Stimulated activated CD4-positive, alpha-beta T cell treated with anti-CD3 and anti-CD28 coated beads, Interleukin-12 subunit alpha, Interleukin-12 subunit beta, amount 100 ng/mL, for 24 hours (primary cell): ENCODE measurements at places on chromosomes 6 and 20.

- no peak for DNase-seq
Measured at GRCh38 chr6:38973178-38974057, 75.2 kb upstream of the GLP1R start.

DNA sequence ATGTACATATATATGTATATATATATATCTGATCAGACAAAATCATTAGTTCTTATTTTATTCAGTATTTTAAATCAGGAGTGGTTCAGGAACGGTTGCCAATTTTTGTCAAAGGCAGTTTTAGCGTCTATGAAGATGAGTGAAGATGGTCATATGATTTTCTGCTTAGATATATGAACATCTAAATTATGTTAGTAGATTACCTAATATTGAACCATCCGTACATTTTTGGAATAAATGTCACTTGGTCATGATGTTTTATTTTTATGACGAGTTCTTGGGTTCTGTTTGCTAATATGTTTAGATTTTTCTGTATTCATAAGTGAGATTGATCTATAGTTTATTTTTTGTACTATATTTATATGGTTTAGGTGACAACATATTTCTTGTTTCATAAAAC is 3.3 kb downstream of the TMEM244 start:
- no peak for DNase-seq

DNA sequence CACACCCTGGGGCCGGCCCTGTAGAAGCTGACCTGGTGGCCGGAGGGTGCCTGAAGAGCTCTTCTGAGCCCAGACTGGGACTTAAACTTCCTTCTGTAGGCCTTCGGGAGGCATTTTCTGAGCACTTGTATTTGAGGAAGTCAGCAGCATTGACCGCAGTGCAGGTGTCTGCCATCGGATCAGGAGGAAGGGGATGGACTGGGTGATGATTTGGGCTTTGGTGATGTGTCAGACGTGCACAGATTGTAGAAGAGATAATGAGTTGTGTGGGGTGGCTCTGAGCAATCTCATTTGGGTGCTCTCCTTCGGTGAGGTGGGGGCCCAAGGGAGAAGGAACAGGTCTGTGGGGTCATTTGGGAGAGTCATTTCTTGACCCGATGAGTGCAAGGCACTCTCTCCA is 150.9 kb downstream of the ARID1B start:
- no peak for DNase-seq

- DNase-seq, result peak; percentile 71
Measured at GRCh38 chr6:156564127-156564806, 212.9 kb upstream of the ARID1B start.

- no peak for DNase-seq
Measured at GRCh38 chr20:4014031-4014474, 1.3 kb downstream of the RNF24 start.

GRCh38 chr6:26306232-26306631 is 58.8 kb upstream of the BTN3A2 start:
- DNase-seq, result no peak

DNA sequence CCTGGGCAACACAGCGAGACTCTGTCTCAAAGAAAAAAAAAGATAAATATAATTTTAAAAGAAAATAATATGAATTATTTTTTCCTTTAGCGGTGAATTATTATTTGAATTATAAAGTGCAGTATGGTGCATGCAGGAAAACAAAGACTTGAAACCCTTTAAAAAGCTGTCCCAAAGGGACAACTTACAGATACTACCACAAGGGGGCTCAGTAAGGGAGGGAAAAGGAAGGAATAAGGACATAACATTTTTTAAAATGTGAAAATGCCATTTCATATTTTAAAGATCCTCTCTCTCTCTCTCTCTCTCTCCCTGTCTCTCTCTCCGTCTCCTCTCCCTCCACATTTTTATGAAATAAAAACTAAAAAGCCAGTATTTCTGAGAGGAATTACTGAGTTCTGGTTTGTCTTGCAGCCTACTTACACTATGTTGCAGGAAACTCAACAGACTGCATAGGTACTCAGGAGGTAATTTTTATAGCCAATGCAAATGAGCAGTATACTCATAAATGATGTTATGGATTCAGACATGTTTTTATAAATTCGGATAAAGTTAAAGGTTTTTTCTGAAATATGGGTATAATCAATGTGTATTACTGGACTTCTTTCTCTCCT is 455.0 kb upstream of the GJE1 start:
- no peak for DNase-seq

DNA sequence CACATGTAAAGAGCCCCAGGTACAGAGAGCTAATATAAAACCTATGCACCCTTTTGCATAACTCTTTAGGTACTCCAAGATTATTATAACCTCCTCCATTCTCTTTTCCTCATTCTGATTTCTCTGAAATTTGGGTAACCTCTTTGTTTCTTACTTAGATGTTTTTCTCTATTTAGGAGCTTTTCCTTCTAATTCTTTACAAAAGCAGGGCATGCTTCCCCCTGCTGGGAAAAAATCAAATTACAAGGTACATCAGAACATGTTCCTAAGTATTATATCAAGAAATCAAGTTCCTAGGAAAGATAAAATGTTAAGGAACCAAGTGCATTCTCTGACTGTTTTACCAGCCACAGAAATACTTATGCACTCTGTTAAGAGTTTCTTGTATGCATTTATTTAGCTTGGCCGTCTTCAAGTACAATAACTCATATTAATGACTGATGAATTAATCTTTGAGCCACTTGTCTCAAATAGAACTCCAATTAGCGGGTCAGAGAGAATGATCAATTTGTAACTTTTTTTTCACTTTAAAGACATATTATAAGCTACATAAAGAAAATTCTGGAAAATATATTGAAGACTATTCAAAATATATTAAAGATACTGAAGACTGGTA is 2.1 kb downstream of the KHDRBS2 start:
- DNase-seq, result no peak

- no peak for DNase-seq
Measured at GRCh38 chr6:150456466-150456865, 87.7 kb downstream of the IYD start.

DNA sequence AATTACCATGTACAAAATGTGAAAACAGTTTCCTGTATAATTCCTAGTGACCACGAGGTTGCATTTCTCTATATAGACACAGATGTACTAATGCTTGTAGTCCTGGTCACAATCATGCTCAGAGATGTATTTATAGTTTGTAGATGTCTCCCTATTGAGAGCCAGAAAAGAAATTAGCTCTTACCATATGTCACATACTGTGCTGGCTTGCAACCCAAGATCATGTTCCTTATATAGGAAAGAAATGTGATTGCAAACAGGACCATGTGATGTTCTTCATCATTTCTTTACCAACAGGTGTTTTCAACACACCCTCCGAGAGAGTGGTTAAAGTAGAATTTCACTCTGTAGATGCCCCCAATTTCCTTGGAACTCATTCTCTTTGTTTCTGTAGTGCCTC is 369.4 kb downstream of the CBLN4 start:
- DNase-seq, result no peak

GRCh38 chr6:71498638-71499037 is 210.0 kb downstream of the OGFRL1 start:
- no peak for DNase-seq

DNA sequence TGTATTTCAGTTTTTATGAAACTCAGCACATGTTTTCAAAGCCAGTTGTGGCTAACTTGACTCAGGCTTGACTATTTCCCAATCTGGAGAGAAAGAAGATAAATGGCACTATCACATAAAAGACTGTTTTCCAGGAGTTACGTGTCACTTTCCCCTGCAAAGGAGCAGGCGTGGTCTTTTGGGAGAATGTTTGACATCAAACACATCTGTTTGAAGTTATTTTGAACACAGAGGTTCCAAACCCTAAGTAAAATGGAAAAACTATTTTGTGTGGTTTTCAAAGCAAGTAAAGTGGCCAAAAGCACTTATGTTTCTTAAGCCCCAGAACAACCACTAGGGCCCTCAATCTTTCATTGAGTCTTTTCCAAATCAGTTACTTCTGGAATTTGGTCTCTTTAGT is 89.7 kb downstream of the FOXF2 start:
- DNase-seq, result no peak

DNA sequence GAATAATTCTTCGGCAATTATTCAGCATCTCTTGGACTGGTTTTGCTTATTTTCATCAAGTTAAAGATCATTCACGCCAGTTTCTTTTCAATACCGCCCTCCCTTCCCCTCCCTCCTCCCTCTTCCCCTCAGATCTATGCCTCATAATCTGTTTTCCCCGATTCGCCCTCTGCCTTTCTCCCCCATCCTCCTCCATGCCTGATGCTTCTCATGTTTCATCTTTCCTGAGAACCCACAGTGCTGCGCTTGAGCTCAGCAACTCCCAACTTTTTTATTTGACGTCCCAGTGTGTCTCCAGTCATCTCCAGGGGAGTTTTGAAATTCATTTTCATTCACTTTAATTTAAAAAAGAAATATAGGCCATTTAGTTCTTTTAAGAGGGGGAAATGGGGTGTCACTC is 142.7 kb downstream of the PTPRT start:
- DNase-seq, result no peak

DNA sequence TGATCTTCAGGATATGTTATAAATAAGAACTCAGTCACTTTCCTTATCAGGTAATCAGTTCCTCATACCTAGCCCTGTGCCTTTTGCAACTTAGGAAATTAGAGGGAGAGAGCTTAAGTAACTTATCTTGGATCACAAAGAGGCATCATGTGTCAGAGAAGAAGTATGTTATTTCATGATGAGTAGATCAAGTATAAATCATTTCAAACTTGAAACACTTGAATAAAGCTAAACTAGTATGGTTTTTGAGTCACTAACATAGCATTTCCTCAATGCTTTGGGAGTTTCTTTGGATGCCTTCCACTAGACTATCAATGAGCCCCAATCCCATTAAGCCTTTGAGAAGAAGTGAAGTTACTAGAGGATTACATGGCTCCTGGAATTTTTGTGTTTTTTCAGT is 102.6 kb upstream of the TNFAIP3 start:
- no peak for DNase-seq

GRCh38 chr6:2969549-2969948 is 1.8 kb downstream of the SERPINB6 start:
- DNase-seq, result no peak

DNA sequence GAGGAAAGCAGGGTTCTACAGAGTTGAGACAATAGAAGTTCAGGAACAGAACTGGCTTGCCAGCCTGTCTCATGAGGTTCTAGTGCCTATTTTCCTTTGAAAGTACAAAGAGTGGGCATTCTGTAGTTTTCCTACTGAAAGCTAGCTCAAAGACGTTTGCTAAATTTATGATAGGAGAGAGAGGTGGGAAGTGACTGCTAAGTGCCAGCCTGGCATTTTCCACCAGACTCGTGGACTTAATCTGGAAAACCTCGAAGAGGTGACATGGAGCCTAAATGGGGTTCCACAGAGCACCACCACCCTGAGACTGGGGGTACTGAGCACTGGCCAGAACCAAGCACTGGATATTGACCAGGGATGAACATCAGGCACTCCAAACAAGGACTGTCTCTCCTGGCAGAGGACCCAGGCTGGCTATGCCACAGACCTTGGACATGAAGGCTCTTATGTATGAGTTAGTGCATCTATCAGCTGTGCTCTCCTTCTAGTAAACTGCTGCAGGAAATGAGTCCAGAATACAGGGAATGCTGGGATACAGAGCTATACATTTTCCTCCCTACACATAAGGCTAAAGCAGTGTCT is 7.1 kb downstream of the PEX6 start:
- DNase-seq, result no peak

DNA sequence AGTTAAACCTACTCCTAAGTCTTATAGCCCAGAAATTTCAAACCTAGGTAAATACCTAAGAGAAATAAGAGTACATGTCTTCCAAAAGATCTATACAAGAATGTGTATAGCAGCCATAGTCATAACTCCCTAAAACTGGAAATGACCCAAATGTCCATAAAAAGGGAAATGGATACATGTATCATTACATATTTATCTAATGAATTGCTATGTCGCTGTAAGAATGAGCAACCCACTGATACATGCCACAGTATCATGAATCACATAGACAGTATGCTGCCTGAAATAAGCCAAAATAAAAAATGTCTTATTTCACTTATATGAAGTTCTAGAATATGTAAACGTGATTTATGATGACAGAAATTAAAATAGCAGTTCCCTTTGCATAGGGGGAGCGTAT is 679.5 kb downstream of the MAFB start:
- DNase-seq, result no peak

DNA sequence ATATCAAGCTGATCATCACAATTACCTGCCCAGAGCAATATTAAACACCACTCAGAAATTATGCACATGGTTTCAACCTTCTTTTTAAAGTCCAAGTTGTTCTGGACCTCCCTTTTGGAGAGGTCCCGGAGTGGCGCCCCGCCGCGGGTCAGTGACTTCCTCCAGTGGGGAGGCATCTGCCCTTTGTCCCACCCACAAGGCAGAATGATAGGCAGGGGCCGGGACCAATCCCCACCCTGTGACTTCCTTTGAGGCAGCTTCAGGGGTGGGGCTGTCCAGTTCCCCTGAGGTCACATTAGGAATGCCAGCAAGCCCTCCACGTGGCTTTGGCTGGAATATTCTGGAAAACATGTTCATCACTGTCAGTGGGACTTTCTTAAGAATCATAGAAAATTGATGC is 207.0 kb downstream of the ANKRD60 start:
- DNase-seq, result no peak

GRCh38 chr20:40225596-40225995 is 463.4 kb downstream of the MAFB start:
- no peak for DNase-seq

DNA sequence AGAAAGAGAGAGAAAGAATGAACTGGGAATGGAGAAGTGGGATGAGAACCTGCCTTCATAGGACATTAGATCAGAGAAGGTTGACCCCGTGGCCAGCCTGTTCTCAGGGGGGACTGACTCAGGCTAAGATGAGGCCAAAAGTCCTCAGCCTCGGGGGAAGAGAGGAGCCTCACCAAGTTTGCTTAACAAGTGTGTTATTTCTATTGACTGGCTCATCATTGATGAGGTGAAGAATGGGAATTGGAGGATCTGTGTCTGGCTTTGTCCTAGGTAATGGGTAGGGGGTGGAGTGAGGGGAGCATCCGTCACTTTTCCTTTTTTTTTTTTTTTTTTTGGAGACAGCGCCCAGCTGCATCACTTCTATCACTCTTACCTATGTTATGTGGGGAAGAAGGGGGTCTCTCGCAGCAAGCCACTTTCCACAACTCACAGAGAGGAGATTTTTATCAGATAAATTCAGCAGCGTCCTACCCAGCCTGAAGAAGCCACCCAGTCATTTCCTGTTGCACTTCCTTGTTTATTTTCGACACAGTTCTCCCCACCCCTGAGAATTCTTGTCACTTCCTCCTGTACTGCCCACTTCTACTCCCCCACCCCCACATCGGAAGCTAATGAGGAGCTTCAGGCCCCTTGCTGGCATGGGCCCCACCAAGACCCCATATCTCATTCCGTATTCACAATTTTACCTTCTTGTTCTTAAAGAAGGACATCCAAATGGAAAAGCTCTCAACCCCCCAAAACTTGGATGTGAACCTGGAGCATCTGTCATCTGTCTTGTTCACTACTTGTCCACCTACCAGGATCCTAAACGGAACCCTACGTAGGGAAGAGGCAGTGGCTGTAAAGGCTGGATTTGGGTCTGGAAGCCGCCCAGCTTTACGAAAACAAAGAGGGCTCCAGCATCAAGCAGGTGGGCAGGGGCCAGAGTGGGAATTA is 2.8 kb upstream of the RNASET2 start:
- DNase-seq, result no peak

- DNase-seq, result no peak
Measured at GRCh38 chr20:51643390-51643789, 100.9 kb upstream of the NFATC2 start.

- DNase-seq, result no peak
Measured at GRCh38 chr6:7145885-7146828, 38.4 kb downstream of the RREB1 start.
